ENCODE measurements at places on chromosomes 5 and 9. TPM values are rescaled to one million over a fixed set of nuclear protein-coding genes. Genes with fewer than 3 reads are reported as not detected.

The SPTLC1 gene
- total RNA-seq = 83.8 TPM

The TTLL11 gene
- total RNA-seq = 5.5 TPM

- no peak for DNase-seq
These were observed 9.5 kb downstream of the MTRR start for GRCh38 chr5:7878381-7878873.

- DNase-seq = peak; percentile 86
These were observed at the start of gene RNF224 for GRCh38 chr9:137227054-137227852. TSS of gene RNF224 (plus strand) at chr9:137227502. CDS start at chr9:137228336, 834 bp downstream.

DNA sequence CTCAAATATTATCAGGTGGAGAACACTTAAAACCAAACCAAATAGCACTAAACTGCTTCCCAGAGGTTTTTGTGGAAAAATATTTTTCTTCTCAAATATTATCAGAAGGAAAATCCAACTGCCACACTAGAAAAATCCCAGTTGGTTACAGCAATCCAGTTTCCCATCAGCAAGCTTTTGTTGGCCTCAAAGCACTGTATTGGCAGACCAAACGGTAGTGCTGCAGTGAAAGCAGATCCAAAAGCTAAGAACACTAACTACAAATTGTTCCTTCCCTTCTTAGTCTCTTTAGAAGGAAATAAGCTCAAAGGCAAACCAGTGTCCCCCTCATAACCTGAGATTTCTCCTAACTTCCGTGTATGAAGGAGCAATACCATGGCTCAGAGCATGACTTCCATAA lies 105.3 kb downstream of the TRIM36 start:
- no peak for DNase-seq

Data from colonic mucosa (tissue), 4 donors.